ENCODE measurements at places on chromosomes 1 and 21. TPM values are rescaled to one million over a fixed set of nuclear protein-coding genes. Genes with fewer than 3 reads are reported as not detected.

The RGS7 gene
- not detected for total RNA-seq

The ZNF648 gene
- total RNA-seq = 0.57 TPM

DNA sequence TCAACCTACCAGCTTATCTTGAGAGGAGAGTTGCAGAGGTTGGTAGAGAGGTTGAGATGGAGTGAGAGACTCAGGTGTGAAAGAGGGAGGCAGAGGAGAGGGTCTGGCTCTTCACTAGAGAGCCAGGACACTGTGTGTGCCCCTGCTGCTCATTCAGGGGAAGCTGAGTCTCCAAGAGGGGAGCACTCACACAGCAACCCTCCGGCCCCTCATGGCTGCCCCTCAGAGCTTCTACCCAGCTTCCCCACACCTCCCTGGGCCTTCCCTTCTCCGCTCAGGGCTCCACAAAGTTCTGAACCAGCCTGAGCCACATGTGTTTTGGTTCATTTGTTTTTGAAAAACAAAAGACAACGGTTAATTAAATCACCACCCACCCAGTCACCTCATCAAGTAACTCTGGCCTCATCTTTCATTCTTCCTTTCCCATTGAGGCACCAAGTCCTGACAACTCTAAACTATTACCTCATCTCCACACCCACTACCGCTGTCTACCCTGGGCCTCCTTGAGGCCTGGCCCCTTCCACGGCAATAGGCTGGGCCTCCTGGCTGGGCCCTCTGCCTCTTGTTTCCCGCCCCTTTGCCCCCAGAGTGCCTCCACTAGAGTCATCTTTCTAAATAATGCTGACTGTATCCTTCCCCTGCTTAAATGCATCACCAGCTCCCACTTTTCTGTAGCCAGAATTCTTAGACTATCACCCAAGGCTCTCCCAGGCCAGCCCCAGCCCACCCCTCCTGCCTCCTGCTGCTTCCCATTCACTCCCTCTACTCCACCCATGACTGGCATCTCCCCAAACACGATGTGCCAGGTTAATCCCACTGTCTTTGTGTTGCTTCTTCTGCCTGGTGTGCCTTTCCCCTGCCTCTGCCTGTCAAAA, 33.0 kb downstream of the TNNT2 start:
- no peak for DNase-seq

DNA sequence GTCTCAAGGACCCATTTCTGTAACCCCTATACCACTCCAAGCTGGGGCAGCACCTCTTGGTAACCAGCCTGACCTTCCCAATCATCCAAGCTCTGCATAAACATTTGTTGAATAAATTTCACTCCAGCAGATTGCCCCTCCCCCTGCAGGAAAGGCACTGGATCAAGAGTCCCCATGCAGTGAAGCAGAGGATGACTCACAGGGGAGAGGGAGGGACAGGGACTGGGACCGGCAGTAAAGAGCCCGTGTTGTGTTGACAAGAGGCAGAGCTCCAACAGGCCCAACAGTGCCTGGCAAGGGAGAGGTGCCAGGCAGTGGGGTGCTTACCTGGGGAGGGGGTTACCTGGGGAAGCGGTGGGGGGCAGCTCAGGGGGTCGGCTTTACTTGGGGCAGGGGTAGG, 32.3 kb downstream of the SLC9A1 start:
- no peak for DNase-seq

GRCh38 chr1:184022668-184023067, 14.9 kb downstream of the COLGALT2 start:
- no peak for DNase-seq

- DNase-seq = no peak
Measured at GRCh38 chr1:3251807-3252428, 182.9 kb downstream of the PRDM16 start.

GRCh38 chr1:154489695-154490274, 12.2 kb upstream of the TDRD10 start:
- DNase-seq = no peak

GRCh38 chr1:46421739-46422138, 27.6 kb downstream of the FAAH start:
- no peak for DNase-seq

DNA sequence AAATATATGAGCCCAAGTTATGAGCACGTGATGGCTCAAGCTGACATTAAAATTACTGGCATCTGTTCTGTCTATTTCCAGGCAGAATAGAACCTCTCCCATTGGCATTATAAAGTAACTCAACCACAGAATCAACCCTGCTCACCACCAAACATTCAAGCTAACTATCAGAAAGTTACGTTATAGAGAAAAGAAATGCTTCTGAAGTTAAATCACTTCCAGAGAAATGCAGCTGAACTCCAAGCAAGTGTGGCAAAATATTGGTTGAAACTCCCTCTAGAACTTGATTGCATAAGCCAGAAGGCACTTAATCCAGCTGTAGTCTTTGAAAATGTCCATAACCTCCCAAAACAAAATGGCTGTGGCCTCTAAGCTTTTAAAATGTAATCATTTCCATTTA, 36.2 kb upstream of the UBE2U start:
- DNase-seq = no peak

DNA sequence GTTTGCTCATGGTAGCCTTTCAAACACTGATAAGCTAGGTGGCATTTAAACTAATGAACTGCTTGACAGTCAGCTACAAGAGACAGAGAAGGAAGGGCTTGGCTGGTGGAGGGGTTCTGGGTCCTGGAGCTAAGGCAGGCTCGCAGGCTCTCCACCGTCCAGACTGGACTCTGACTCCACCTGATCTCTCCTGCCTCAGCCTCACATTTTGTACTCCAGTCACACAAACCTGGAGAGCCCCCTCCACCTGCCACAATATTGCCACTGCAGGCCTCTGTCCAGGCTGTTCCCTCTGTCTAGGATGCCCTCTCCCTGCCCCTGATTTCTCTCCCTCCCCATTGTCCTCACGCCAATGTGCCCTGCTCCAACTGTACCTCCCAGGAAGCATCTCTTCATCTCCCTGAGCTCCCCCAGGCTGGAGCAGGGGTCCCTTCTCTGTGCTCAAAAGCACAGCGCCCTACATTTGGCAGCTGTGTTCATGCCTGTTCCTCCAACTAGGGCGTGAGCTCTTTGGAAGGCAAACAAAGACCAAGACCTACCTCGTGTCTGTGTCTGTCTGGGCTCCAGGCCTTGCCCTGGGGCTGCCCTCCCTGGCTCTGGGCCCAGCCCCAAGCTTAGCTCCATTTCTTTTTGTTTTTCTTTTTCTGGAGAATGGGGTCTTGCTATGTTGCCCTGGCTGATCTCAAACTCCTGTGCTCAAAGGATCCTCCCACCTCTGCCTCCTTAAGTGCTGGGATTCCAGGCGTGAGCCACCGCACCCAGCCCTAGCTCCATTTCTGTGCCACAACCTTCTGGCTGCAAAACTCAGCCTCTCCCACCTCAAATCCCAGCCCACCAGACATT, 2.9 kb downstream of the TIE1 start:
- DNase-seq = no peak

DNA sequence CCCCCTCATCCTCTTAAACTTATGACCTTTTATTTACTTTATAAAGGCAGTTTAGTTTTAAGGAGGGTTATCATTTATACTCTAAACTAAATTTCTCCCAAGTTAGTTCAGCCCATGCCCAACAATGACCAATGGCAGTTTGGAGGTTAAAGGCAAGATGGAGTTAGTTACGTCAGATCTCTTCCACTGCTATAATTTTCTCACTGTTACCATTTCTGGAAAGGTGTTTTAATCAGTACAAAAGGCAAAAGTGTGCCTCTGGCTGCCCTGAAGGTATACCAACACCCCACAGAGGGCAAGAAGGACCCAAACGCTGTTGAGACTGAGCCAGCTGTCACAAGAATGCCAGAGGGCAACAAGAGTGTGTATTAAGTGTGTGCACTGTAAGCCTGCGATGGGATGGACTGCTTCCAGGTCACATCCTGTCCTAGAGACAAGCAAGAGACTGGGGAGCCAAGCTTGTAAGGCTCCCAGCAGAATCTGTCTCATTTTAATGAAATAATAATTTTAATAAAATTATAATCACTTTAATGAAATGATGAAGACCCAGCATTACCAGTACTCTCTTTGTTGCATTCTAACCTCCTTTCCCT, 32.5 kb upstream of the FAM89A start:
- DNase-seq = no peak

All from HCT116 (cell line).